Stimulated activated CD4-positive, alpha-beta T cell treated with anti-CD3 and anti-CD28 coated beads, TNF-alpha, amount 100 ng/mL, for 24 hours (primary cell): ENCODE measurements at places on chromosomes 7 and 10.

GRCh38 chr7:2231992-2232765 is 566 bp downstream of the MAD1L1 start:
- no peak for DNase-seq

- no peak for DNase-seq
These were observed 203.9 kb downstream of the TEX36 start for GRCh38 chr10:125479059-125479458.

- DNase-seq = no peak
These were observed 289.5 kb upstream of the PFKP start for GRCh38 chr10:2777666-2778355.

- DNase-seq = no peak
These were observed 336.0 kb downstream of the AUTS2 start for GRCh38 chr7:69934144-69934903.

- no peak for DNase-seq
These were observed 39.0 kb downstream of the AP5Z1 start for GRCh38 chr7:4814433-4814832.

DNA sequence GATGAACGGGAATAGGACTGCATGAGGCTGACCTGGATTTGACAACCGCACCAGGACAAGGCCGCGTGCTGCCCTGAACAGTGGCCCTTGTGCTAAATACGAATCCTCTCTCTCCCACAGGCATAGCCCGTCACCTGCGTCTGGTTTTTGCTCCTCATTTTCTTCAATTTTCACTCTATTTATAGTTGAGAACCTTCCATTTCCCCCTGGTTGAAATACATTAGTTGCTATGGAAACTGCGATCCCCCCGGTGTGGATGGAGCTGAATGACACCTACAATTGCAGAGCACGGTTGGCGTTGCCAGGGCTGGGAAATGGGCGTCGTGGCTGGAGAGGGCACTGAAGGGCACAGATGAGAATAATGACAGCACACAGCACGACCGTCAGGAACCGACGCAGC is 158.6 kb upstream of the PITRM1 start:
- no peak for DNase-seq

DNA sequence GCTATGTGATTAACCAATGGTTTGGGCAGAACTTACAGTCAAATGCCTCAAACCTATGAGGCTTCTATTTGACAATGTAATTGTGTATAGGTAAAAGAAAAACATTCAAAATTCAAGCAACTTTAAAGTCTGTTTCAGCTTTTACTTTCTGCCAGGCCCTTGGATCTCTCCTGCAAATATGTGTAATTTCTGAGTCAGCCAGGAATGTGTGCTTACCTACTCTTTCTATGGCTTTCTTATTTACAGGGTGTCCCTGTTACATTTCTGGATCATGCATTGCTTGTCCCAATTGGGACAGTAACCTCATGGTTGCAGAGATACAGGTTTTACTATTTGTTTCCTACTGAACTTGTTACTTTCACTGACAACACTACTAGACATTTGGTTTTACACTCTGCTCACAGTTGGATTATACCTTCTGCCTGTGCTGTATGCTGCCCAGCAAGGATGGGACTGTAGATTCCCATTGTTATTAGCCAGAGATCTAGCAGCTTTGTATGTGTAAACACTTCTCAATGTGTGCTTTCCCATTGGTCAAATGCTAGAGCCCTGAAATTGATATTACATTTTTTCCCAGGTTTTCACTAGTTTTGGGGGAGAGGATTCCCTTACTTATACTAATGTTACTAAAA is 355.3 kb downstream of the ARL4A start:
- DNase-seq = no peak

DNA sequence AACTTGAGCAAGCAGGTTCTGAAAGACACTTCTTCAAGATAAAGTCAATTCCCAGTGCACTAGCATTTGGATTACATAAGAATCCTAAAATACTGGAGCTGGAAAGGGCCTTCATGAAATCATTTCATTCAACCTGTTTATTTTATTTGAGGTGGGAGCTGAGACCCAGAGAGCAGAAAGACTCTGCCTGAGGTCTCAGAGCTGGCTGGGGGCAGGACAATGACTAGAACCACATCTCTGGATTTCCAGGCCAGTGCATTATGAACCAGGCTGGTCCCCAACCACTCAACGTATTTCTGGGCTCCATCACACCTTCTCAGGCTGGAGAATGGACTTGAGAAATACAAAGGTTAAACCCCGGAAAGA is 8.4 kb downstream of the ANXA11 start:
- no peak for DNase-seq

GRCh38 chr10:86367152-86367951 is 757 bp upstream of the GRID1 start:
- DNase-seq = no peak

- no peak for DNase-seq
These were observed 9.8 kb upstream of the MRPS16 start for GRCh38 chr10:73262105-73262730.

GRCh38 chr7:4257146-4258111 is 424.7 kb upstream of the FOXK1 start:
- DNase-seq = no peak

GRCh38 chr7:338295-339061 is 48.5 kb downstream of the FOXL3 start:
- no peak for DNase-seq

GRCh38 chr7:54719974-54720373 is 39.0 kb downstream of the SEC61G start:
- DNase-seq = no peak

GRCh38 chr7:114943953-114944744 is 22.3 kb downstream of the MDFIC start:
- no peak for DNase-seq

DNA sequence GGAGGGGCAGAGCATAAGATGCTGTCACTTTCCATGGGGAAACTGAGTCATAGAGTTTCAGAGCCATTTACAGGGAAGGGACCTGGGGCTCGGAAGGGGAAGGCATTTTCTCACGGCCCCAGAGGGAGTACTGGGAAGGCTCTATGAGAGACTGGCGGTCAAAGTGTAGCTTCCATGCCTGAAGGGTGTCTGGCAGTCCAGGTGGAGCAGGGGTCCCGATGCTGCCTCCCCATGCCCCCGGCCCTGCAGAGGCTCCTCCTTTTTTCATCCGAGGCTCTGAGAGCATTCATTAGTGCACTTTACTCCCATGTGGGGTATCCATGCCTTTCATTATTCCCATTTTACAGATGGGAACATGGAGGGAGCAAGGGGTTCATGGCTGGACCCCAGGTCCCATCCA is 27.9 kb upstream of the PCBD1 start:
- no peak for DNase-seq

DNA sequence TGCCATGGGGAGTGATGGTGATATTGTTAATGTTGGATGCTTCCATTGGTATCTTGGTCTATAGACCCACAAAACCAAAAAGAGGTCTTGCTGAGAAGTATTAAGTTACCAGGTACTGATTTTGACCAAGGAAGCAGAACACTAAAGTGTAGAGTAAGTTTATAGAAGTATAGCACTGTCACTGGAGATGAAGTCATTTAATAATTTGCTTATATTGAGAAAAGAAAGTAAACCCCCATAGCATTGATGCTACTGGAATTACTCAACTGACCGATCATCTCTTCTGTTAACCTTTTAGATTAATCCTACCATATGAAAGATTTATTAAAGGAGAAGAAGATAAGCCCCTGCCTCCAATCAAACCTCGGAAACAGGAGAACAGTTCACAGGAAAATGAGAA is 183.2 kb downstream of the RTKN2 start:
- no peak for DNase-seq

DNA sequence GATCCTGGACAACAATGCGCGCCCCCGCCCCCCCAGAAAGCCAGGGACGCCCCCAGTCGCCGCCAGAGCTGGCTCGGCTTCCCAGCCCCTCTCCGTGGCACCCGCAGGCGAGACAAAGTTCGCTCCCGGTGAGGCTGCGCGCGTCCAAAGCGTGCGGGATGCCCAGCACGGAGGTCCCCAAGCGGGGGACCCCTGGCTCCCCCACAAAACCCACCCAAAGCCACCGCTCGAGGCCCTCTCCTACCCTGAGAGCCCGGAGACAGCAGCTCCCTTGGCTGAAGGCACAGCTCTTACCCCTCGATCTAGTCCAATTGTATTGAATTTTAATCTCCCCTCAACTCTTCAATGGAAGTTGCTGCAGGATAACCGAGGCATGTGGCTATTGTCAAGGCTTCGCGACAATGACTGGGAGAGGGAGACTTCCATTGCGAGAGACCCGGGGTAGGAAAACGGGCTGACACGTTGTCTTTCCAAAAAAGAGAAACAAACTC is 305.3 kb downstream of the PRPF18 start:
- no peak for DNase-seq

GRCh38 chr10:71957546-71958275 is 6.5 kb upstream of the CHST3 start:
- no peak for DNase-seq

- DNase-seq = no peak
These were observed 26.0 kb upstream of the SMNDC1 start for GRCh38 chr10:110330675-110331074.

DNA sequence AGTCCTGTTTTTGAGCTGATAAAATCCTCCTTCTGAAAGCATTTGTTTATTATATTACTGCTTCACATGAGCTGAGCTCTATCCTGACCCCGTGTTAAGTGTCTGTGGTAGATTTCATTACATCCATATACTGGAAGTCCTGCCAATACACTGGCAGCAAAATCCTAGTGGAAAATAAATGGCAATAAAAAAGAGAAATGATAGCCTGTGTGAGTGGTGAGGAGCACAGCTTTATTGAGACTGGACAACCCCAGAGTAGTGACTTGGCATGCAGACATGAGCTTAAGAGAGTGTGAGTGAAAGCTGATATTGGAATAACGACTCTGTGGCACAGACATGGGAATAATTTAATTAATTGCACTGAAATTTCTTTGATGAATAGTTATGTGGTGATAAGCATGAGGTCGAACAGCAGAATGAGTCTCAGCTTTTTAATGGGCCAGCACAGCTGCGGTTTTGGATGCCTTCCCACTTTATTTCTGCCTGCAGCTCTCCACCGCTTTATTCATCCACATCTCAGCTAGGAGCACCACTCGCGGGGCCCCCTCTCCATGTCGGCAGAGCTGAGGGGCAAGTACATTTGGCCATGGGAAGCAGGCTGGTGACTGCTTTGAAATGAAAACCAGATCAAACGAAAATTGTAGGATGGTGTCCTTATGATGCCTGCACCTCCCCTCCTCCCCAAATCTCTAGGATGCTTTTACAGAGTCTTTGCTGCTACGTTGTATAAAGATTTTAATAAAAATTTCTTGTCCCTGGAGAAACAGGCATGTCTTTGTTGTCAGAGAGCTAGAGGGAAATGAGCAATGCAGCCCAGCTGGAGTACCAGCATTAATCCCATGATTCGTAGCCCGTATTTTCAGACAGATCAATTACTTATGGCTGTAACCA is 494.3 kb downstream of the AUTS2 start:
- no peak for DNase-seq

- DNase-seq = no peak
These were observed 88.5 kb downstream of the PAXIP1 start for GRCh38 chr7:154914308-154914995.

DNA sequence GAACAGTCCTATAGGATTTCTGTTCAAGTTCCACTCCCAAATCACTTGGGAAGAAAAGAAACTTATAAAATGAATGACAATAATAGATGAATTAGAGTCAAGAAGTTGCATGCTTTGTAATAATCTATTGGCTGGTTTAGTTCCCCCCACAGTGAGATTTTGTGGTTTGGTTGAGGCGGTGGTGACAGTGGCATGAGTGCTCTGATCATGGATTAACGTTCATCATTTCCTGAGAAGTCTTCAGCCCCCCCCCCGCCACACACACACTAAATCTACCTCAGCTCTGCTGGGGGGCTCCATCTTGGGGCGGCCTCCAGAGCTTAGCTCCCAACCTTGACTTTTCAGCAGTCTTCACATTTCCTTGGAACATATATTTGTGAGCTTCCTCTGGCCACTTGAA is 121.7 kb downstream of the ABCA13 start:
- no peak for DNase-seq

DNA sequence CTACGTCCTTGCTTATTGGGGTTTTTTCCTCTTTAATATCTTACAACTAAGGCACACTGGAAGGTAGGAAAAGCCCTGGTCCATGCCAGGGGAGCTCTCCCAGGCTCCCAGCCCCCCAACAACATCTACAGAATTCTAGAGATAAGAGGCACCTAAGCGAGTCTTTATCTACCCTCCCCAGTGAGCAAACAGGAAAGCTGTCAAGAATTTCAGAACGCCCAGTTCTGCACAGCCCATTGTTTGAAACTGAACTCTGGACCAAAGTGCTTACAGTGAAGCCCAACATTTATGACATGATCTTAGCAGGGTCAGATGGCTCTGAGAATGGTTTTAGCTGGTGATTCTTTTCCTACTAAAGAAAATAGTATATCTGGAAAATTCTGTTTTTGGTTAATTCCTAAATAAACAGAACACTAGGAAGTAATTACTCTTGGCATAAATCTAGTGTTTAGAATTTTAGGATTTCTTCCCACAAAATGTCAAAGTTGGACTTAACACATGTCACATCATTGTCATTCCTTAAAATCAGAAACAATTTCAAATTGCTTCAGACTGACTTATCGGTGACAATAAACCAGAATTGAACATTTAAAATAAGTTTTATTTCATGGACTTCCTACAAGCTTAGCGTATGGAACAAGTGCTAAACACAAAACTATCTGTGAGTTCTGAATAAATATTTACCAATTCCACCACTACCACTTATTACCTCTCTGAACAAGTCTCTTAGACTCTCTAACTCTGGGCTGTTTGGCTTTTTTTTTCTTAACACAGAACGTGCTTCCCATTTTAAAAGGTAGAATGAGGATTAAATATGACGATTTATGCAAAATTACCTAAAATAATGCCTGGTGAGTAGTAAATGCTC is 31.3 kb upstream of the RNF32 start:
- no peak for DNase-seq

DNA sequence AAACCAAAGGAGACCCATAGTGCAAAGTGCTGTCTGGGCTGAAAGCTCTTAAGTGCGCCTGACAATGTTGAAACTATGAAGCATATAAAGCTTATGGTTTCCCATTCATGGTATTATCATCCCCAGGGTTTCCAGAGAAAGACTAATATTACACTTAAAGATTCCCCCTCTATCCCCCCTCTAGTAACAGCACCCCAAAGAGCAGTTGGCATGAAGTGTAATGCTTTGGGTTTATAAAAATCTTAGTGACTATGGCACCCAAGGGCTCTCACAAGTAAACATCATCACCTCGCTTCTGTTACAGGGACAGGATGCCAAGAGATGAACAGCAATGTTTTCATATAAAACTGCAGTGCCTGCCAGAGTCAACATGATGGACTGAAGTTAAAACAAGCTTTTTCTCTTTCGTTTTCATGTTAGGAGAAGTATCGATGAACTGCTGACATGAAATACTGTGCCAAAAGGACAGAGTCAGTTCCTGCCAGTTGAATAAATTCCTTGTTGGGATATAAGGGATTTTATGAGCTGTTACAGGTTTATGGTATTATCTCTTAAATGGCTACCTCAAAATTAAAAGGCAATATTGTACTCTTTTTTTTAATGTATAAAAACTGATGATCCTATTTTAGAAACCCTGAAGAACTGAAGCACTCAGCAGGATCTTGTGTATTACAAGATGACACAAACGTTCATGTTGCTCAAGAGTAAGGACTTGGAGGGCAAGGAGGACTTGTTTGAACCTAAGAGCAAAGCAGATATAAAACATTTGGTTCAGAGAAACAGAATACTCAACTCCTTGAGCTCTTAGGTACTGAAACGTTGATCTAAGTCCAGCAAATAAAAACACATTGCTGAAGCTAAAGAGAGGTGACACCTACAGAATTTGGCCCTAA is 203.7 kb upstream of the IMMP2L start:
- DNase-seq = no peak
